ENCODE measurements at places on chromosomes 5 and 9.

GRCh38 chr5:20601678-20602100 lies 613.7 kb upstream of the CDH18 start:
- DNase-seq = no peak

DNA sequence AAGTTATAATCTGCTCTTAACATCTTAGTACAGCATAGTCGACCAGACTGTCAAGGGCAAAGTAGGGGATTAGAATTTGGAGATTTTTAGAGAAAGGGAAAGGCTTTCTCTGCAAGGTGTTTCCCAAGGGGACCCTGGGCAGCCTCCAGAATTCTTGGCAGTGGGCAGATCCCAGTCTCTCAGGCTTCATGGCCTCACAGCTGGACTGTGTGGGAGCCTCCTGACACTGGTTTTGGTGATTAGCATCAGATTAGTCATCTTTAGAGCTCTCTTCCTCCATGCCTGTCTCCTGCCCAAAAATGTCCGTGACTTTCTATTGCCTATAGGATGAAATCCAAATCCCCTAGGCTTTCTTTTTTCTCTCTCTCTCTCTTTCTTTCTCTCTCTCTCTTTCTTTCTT lies 370.7 kb downstream of the ZSWIM6 start:
- DNase-seq = no peak

DNA sequence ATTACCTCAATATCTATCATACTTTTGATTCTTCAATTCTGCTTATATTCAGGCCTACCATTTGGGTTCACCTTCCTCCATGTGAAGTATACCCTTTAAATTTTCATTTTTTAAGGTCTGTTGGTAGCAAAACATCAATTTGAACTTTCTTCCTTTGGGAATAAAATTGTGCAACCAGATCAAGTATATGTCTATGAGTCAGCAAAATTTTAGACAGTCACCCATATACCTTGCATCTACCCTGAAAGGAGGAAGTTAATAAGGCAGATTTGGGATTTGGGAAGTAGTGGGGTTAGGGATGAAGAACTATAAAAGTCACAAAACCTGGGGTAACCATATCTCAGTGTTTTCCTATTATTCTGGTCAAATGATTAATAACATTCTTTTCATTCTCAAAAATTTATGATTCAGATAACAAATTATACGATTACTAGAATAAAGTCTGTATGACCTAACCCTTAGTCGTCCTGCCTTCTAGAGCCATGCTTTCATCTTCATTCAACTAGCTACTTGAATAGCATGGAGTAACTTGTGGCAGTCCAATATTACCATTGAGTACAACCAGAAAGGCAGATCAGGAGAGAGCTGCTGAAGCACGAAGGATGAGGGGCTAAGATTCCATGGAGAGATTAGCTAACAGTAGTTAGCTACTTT lies 2.8 kb upstream of the IL33 start:
- no peak for DNase-seq

- no peak for DNase-seq
These were observed 1.1 kb downstream of the GRM6 start for GRCh38 chr5:178993955-178994579.

GRCh38 chr5:88979244-88979643 lies 96.3 kb upstream of the MEF2C start:
- DNase-seq = peak; percentile 75

DNA sequence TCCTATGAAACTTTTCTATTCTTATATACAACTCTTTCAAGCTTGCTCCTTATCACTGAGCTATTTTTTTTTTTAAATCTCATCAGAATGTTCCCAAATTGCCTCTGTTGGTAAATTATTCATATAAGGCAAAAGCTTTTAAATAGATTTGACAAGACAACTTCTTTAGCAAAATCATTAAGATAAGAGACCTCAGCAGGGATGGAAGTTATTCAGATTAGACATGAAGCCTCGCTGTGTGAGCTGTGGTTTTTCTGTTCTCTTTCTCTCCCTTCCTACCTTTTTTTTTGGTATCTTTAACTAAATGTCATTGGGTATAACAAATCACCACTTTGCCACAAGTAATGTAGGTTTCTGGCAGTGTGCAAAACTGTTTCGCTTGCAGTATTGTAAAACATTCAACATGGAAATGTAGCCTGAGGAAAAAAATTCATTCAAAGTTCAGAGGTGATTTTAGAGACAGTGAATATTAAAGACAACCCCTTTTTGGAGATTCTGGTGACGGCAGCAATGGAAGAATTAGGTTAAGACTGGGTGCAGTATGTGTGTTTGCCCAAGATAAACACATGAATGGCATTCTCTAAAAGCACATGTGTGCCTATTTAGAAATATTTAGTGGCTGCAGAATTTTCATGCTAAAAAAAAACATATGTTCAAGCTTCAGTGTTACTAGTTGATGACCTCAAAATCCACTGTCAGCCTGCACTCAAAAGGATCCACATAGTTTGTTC lies 467.1 kb downstream of the ZNF608 start:
- no peak for DNase-seq

GRCh38 chr9:19988281-19988680 lies 199.4 kb upstream of the SLC24A2 start:
- no peak for DNase-seq

- no peak for DNase-seq
These were observed 483 bp downstream of the FBXL7 start for GRCh38 chr5:15500325-15501001.

GRCh38 chr9:12819436-12820185 lies 44.8 kb downstream of the LURAP1L start:
- peak; percentile 24 for DNase-seq

DNA sequence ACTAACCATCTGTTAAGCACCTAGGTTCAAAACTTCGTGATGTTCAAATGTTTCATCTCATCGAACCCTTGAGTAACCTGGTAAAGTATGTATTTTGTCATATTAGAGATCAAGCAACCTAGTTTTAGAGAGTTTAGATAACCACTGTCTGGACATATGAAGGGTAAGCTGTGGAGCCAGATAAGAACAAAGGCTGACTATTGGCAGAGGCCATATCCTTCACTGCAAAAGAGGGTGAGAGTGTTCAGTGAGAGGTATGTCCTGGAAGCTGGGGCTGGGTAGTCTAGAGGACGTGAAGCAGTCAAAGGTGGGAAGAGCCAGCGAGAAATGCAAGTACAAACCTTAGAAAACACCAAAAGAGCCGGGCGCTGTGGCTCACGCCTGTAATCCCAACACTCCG lies 573.1 kb upstream of the KLF4 start:
- no peak for DNase-seq

- DNase-seq = no peak
These were observed 412.1 kb downstream of the CYLC2 start for GRCh38 chr9:103407260-103407659.

- no peak for DNase-seq
These were observed 154.4 kb downstream of the ZSWIM6 start for GRCh38 chr5:61486476-61486875.

DNA sequence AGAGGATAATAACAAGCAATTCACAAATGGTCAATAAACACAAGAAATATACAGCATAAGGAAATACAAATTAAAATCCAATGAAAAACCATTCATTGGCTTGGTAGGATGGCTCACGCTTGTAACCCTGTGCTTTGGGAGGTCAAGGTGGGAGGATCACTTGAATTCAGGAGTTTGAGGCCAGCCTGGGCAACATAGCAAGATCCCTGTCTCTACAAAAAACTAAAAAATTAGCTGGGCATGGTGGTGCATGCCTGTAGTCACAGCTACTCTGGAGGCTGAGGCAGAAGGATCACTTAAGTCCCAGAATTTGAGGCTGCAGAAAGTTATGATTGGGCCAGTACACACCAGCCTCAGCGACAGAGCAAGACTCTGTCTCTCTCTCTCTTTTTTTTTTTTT lies 20.9 kb upstream of the UBAP1 start:
- no peak for DNase-seq

- no peak for DNase-seq
These were observed 3.3 kb downstream of the ALDH1B1 start for GRCh38 chr9:38395653-38396370.

GRCh38 chr9:23777328-23777727 lies 48.7 kb downstream of the ELAVL2 start:
- no peak for DNase-seq

- DNase-seq = peak; percentile 52
These were observed 167.1 kb downstream of the PIK3R1 start for GRCh38 chr5:68382640-68383039.

GRCh38 chr9:88302579-88303324 lies 85.5 kb upstream of the SPIN1 start:
- no peak for DNase-seq

GRCh38 chr5:53984971-53985370 lies 325.4 kb downstream of the ARL15 start:
- DNase-seq = no peak

- peak; percentile 83 for DNase-seq
These were observed at the start of gene ABL1 for GRCh38 chr9:130834371-130835336. Gene ABL1, plus strand, starts transcription at chr9:130835254. Its CDS starts 193 bp downstream, at chr9:130835447.

GRCh38 chr9:96818533-96818932 lies 35.8 kb downstream of the ZNF782 start:
- no peak for DNase-seq

DNA sequence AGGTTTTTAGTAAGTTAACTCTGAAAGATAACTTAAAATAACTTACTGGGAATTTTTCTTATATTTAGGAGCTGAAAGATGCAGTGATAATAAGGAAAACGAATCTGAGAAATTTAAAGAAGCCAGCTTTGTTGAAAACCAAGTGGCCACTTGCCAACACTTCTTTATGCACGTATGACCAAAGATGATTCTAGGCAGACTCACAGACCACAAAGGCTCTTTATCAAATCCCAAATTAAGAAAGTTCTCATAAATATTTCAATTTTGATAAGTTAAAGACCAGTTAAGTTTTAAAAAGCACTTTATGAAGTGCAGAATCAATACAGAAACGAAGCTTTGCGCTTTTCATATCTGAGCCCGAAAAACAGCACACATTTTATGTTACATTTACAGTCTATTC lies 1.5 kb downstream of the AFF4 start:
- no peak for DNase-seq

DNA sequence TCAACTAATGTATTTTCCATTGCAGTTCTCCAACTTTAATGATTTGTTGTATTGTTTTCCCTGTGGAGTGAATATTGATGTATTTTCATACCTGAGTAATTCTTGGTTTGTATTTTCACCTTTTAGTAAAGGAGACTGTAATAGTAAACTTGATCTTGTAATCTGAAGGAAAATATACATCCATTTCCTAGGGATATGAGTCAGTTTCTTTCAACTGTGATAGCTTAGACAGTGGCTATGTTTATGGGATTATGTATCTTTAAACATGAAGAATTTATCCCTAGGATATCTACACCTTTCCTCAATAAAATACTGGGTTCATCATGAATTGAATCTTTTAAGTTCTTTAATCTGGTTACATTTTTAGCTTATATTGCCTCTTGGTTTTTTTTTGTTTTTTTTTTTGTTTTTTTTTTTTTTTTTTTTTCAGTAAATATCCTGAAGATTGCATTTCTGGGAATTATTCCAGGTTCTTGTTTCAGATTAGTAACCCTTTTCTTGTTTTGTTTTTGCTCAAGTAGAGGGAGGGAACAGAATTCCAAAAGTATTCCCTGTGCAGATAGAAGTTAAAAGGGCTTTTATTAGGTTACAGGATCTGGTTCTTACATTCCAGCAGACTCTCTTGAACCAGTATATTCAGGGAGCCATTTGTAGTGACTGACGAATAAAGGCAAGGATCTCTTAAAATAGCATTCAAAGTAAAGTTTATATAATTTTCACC lies 7.1 kb downstream of the WDR36 start:
- no peak for DNase-seq

DNA sequence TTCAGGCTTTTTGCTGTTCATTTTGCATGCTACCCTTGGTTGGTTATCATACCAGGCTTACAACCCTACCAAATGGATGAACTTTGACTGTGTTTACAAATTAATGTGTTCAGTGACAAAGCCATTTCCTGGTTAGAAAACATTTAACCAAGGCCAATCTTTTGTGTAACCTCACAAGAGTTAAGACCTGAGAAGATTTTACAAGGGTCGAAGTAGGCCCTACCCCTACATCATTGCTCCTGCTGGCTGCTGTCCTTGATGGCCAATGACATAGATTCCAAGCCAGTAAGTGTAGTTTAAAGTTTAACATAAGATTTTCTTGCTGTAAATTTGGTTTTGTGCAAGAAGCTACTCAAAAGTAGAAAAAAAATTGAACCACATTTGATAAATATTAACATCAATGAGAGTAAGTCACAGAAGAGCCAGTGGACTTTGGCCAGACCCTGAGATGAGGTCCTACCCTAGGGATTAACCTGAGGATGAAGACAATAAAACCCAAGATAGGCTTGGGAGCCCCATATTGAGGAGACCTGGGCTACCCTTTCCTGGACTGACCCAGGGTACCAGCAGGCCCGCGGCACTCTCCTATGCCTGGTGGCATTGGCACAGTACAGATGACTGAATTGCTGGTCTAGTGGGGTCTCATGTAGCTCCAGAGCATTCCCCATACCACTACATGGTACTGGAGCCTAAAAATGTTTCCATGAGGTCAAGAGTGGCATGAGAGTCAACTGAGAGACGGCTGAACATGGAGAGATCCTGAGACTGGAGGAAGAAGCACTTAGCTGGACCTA lies 8.3 kb downstream of the C1QTNF3 start:
- DNase-seq = no peak

DNA sequence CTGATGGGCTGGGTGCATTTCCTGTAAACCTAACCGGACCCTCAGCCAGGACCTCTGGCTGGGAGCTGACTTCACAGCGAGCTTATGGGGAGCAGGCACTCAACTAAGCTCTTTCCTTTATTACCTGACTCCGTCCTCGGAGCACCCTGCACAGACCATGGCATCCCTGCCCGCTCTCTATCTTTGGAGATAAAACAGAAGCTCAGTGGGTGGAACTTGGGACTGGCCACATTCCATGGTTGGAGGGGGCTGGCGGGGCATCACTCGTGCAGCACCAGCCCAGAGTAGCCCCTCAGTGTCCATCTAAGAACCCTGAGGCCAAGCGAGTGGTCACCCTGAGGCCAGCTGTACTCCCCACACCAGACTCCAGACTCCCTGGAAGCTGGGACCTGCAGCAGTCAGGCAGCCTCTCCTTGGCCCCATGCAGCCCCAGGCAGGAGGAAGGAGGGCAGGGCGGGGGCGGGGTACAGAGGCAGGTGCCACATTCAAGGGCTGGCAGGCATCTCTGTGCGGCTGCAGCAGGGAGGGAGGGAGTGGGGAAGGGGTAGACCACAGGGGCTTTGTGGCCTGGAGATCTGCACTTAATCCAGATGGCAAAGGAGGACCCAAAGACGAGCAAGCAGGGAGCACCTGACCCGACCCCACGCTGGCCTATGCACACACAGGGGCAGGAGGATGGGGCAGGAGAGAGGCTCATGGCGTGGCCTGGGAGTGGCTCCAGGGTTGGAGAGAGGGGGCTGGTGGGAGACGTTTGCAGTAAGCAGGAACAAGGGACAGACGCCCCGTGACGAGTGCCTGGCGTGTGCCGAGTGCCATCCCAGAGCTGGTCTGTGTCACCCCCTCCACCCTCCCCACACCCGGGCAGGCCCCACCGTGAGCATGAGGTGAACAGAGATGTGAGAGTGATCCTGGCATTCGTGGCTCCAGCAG lies 26.1 kb downstream of the GLT6D1 start:
- no peak for DNase-seq

- no peak for DNase-seq
These were observed 45.5 kb downstream of the CTSL start for GRCh38 chr9:87771316-87772006.

All from suppressor macrophage treated with lipopolysaccharide for 1 hour (primary cell).